Esophagus squamous epithelium (tissue), 5 donors: ENCODE measurements at places on chromosomes 3 and 15.

GRCh38 chr15:66883284-66883911 lies 181.4 kb downstream of the SMAD6 start:
- DNase-seq, result peak; percentile 30

GRCh38 chr3:52237006-52237656 lies 1.8 kb downstream of the TWF2 start:
- no peak for DNase-seq

GRCh38 chr3:194994551-194994981 lies 276.4 kb downstream of the XXYLT1 start:
- DNase-seq, result no peak

DNA sequence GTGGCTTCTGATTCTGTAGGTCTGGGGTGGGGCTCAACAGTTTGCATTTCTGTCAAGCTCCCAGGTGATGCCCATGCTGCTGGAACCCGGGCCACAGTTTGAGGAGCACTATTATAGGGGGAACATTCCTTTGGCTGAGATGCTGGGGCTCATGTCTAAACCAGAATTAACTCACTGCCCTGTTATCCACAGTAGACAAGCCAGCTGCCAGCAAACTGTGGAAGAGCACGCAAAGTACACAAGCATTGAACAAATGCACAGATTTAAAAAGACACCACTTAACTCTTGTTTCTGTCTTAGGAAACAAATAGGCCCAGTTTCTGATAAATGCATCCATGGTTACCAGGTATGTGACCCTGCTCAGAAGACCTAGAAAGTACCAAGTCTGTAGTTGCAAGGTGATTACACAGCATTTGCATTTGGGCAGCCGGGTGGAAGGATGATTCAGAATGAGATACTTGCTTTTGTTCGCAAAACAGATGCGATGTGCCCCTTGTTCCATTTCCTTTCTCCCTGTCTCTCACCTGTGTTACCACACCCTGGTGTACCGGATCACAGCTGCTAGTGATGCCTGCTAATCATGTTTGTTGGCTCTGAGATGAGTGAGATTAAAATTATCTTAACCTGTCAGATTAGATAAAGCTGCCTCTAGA lies 12.4 kb downstream of the GYG1 start:
- DNase-seq, result no peak

- no peak for DNase-seq
Observed at GRCh38 chr3:102141096-102141927, 292.0 kb downstream of the NFKBIZ start.

GRCh38 chr3:8355346-8355745 lies 146.3 kb upstream of the LMCD1 start:
- DNase-seq, result no peak

- no peak for DNase-seq
Observed at GRCh38 chr15:28885630-28886430, at the start of gene APBA2. TSS of gene APBA2 (plus strand) at chr15:28885974. CDS start at chr15:29053885, 167,911 bp downstream.

- no peak for DNase-seq
Observed at GRCh38 chr3:106398891-106399600, 530.2 kb upstream of the CBLB start.

GRCh38 chr3:33071181-33071580 lies 25.8 kb downstream of the GLB1 start:
- DNase-seq, result no peak

DNA sequence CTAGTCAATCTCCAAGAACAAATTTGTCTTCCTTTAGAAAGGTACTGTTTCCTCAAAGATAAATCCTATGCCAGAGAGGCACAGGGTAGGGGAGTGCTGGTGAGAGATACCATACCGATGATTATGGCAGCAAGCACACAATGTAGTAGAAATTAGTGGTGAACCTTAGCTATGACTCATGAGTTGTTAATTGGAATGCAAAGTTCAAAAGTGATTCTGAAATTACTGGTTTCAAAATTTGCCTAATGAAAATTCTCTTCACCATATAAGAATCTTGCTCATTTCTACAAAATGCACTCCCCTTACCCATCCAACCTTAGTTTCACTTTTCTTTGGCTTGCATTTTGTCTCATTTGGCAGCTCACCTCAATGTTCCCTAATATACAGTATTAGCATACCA lies 139.5 kb upstream of the SLC2A2 start:
- no peak for DNase-seq

DNA sequence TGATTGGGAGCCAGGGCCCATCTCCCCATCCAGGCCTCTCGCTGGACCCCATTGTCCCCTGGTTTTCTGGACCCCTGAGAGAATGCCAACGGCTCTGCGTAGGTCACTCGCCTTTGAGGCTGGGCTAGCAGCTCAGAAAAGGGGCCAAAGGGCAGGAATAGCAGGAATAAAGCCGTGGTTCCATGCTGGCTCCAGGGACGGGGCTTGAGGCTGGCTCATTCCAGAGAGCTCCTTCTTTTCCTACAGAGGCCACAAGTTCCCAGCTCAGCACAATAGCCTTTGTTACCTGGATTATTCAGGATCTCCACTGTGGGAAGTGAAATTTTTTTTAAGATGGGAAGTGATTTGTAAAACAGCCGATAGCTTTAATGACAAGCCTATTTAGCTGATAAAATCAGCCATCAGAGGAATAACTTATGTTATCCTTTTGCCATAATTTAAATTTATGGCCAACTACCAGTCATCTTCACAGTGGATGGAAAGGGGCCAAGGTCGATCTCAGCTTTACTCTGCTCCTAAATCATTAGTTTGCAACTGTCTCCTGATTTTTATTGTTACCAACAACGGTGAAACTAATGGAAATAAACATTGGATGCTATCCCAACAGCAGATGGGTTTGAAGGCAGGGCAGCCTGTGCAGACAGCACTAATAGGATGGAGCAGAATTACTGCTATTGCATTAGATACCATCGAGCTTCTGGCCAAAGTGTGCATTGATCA lies 124.3 kb downstream of the TMEM266 start:
- no peak for DNase-seq

GRCh38 chr3:83513677-83514076 lies 1445.1 kb upstream of the CADM2 start:
- DNase-seq, result no peak

DNA sequence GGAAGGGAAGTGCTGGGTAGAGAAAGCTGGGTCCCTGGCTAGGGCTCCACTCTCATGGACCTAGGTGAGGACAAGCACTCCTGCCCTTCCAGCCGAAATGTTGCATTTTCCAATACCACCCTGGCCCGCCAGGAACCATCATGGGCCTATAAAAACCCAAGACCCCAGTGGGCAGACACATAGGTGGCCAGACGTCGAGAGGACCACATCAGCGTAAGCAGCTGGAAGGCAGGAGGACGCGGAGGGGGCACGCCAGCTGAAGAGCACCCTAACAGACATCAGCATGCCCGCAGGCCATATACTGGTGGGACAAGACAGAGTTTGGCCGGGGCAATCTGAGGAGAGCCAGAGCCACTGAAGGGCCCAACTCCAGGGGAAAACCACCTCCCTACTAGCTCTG lies 98.3 kb downstream of the GBE1 start:
- DNase-seq, result no peak

GRCh38 chr3:17398959-17399551 lies 343.4 kb downstream of the TBC1D5 start:
- DNase-seq, result no peak

- no peak for DNase-seq
Observed at GRCh38 chr15:20106026-20106425, 435.6 kb downstream of the GOLGA6L6 start.

DNA sequence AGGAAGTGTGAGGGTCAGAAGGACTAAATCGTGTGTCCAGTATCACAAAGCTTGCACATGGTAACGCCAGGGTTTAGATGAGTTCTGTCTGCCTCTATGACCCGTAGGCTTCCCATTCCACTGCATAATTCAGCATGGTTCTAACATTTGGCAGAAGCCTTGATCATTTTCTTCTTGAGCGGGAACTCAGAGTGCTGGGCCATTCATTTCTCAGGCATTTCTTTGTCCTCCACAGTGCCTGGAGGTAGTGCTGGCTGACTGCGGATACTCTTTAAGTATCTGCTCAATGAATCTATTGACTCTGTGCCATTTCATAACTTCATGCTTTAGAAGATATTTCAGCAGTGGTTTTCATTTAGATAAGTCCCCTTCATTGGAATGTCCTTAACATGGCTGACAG lies 370.2 kb downstream of the EPHB1 start:
- no peak for DNase-seq

- no peak for DNase-seq
Observed at GRCh38 chr3:172608575-172608974, 85.3 kb upstream of the TNFSF10 start.

- DNase-seq, result no peak
Observed at GRCh38 chr3:137330246-137330645, 372.5 kb downstream of the IL20RB start.

DNA sequence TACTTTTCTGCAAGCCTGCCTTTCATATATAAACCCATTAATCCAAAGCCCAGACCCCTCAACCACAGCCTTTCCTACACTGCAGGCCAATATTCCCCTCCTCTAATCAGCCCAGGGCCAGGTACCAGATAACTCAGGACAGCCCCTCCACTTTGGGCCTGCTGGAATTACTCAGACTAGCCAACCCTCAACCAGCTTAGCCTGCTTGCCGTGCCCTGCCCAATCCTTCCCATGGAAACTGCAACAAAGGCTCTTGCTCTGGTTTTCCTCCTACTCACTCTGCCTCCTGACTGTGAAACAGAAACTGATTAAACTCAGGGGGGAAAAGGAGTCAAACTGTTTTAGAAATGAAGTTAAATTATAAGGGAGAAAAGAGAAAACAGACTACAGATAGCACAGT lies 248.1 kb downstream of the KLF13 start:
- no peak for DNase-seq

DNA sequence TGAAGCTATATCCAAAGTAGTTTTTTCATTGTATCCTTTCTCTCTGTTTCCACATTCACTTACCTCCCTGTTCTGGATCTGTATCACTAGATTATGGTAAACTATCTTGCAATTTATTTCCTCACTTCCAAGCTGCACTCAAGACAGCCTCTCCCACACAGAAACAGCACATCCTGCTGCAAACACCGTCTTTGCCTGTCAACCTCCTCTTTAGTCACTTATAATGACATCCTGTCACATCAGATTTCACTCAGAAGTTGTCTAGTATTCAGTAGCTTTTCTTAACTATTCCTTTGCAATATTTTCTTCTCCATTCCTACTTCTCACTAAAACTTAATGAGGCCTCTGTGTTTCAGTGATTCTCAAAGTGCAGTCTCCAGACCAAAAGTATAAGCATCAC lies 490.8 kb downstream of the IGSF11 start:
- DNase-seq, result no peak

- DNase-seq, result no peak
Observed at GRCh38 chr15:82140886-82141285, 95.1 kb upstream of the MEX3B start.

GRCh38 chr3:125367403-125368230 lies 7.5 kb downstream of the ZNF148 start:
- DNase-seq, result no peak

DNA sequence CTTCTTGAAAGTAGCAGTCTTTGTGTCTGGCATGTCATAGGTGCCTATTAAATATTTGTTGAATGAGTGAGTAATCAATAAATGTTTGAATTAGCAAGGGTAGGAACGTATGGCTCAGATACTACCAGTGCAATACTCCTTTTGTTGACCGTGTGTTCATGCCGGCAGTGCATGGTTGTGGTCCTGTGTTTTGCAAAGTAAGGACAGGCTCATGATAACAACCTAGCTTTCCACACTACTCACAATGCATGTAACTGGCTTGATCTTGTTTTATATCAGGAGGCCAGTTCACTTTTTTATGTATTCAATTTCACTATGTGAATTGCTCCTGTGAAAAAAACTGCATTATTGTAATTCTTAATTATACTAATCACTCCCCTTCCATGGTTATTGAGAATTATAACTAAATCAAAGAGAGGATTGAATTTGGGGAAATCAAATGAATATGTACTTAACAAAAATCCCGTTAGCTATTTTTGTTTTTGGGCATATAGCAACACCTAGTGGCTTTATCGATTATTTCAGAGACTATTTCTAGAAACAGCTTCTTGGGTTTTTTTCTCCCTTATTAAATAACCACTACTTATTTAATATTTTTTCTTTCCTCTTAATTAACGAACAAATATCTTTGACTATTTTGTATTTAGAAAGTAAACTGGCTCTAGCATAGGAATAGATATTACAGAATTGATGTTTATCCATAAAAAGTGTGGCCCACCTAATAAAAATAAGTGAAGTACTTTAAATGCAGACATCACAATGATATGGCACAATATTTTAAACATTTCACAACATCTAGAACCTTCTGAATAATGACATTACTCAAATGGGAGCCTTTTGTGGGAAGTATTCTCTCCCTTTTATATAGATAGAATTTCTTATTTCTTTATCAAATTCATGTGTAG lies 218.5 kb downstream of the BBX start:
- DNase-seq, result no peak

- no peak for DNase-seq
Observed at GRCh38 chr15:56992725-56993124, 74.3 kb downstream of the TCF12 start.

GRCh38 chr3:169404520-169404890 lies 259.0 kb downstream of the MECOM start:
- DNase-seq, result no peak

GRCh38 chr15:94125156-94125555 lies 106.2 kb upstream of the MCTP2 start:
- DNase-seq, result no peak

DNA sequence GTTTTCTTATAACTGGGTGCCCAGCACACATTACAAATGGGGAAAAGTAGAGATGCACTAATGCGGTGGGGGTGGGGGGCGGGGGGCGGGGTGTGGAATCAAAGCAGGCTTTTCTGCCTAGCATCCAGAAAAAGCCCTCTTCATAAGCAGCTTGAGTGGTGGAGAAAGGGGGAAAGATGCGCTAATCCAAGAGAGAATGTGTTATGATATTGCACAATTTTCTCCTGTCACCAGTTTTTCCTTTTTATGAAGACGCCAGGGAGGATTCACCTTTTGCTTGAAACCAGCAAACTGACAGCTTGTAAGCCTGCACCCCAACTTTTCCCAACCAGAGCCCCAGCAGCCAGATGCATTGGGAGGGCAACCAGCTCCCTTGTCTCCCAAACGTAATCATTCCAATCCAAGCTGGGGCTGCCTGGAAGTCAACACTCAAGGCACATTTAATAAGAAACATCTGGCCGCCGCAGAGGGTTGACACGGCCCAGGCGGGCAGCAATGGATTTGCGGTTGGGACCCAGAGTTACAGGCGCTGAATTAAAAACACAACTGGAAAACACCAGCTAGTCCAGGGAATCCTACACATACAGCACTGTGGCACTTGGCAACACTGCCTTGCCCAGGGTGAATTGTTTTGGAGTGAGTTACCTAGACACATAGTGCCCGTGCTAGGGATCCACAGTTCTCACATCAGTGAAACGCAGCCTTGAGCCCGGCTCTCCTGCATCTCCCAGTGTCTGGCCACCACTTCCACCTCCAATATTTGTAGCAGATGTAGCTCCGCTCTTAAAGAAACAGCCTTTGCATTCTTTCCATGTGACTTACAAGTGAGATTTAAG lies 218.5 kb upstream of the PRICKLE2 start:
- DNase-seq, result no peak

DNA sequence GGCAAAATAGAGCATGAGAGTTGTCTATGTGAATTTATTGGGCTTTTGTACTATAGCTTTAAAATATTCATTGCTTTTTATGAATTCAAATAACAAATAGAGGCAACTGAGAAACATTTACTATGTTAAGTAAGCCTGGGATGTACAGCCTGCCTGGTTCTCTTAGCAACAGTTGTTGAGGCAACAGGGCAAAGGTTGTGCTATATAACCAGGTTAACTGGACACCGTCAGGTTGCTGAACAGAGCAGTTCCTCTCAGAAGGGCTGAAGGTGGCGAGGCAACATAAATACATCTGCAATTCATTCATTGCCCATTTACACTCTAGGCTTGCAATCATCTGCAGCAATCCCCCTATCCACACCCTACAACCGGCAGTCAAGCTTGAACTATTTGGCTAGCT lies 78.2 kb downstream of the GTF2E1 start:
- no peak for DNase-seq
